Hematopoietic multipotent progenitor cell treated with erythropoietin and hydrocortisone succinate and interleukin-3 and kit ligand, for 8 days (in vitro differentiated cells): ENCODE measurements at places on chromosomes 5 and 9.

DNA sequence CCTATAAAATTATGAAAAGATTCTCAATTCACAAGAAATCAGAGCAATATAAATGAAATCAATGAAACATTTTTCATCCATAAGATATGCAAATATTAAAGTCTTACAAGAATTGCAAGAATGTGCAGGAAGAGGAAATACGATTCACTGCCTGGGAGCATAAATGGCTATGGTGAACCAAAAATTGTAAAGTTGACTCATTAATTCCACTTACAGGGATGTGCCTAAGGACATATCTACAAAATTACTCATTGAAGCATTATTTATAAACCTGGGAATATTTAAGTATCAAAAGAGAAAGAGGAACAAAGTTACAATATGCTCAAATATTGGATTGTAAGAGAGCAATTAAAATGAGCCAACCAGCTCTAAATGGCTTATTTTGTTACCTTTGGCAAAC lies 6.9 kb upstream of the NIPSNAP3A start:
- no peak for DNase-seq

DNA sequence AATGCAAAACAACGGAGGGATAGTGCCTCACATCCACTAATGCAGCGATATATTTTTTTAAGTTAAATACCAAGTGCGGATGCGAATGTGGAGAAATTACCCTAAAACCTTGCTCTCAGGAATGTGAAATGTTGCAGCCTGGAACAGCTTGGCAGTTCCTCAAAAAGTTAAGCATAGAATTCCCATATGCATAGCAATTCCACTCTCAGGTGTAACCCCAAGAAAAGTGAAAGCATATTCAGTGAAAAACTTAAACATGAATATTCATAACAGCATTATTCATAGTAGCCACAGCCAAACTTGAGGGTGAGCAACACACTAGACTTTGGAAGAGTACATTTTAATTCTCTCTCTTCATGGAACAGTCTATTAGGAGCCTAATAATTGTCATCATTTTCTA lies 83.2 kb upstream of the ICE1 start:
- DNase-seq: no peak

DNA sequence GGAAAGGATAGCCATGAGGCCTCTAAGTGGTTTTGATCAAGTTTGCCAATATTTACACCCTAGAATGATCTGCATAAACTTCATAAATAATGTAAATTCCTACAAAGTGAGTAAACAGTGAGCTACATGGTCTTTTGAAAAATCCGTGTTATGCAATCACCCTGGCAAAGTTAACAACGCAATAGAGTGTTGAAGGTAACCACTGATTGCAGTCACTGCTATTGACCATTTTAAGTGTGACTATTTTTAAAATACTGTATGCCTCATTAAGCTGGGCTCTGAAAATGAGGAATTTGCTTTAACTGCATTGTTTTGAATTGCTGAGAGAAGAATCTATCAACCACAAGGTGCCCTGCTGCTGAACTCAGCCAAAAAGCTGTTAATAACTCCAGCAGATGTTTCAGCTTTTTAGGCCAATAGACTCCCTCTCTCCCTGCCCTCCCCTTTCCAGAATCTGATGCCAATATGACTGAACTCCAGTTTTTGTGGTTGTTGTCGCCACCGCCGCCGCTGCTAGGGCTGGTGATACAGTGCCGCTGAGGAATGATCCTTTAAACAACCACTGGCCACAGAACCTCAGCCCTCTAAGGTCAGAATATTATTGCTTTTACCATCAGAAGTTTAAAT lies 35.3 kb upstream of the SMARCA2 start:
- no peak for DNase-seq

DNA sequence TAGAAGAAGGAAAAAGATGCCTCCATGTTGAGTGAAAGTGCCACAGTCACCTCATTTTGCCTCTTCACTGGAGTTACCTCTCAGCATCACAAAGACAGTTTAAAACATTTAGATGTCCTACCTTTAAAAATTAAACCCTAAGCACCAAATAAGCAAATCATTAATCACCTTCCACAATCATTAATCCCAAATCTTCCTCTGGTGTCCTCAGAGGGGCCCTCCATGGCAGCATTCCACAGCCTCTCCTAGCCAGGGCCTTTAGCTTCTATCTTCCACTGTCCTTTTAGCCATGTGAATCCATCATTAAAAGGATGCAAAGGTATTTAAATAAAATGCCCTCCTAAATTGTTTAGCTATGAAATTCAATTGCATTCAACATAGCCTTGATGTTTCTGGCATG lies 310.8 kb downstream of the PDE4D start:
- no peak for DNase-seq

- no peak for DNase-seq
These were observed 242.5 kb downstream of the ARRDC3 start for GRCh38 chr5:91140657-91141056.

DNA sequence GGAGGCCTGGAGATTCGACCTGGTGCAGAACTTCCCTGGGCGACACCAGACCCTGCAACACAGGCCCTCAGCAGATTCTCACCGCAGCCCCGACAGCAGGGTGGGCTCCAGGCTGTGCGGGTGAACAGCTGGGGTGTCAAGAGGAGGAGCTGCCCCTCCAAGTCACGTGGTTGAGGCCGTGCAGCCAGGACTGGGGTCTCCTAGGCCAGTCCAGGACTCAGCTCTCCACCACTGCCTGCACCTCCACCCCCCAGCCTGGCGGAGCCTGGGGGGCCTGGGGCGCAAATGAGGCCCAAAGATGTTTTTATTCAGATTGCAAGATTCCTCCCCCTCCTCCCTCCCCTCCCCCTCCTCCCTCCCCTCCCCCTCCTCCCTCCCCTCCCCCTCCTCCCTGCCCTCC lies 9.2 kb upstream of the AGPAT2 start:
- no peak for DNase-seq

- no peak for DNase-seq
These were observed 213.7 kb downstream of the RFK start for GRCh38 chr9:76180541-76180940.

DNA sequence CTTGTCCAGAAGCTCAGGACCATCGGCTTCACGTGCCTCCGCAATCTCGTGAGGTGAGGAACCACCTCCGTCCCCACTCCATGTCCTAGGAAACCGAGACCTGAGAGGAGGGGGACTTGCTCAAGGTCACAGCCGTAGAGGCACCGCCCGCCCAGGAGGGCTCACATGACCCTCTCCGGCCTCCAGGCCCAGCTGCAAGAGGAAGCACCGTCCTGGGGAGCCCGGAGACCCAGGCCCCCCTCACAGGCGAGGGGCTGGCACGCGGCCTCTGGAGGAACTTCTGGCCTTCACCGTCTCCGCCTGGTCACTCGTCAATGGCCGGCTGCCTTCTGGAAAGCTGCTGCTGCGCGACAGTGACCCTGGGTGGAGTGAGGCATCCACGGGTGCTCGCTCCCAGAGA lies 24.2 kb downstream of the FAM78A start:
- no peak for DNase-seq

DNA sequence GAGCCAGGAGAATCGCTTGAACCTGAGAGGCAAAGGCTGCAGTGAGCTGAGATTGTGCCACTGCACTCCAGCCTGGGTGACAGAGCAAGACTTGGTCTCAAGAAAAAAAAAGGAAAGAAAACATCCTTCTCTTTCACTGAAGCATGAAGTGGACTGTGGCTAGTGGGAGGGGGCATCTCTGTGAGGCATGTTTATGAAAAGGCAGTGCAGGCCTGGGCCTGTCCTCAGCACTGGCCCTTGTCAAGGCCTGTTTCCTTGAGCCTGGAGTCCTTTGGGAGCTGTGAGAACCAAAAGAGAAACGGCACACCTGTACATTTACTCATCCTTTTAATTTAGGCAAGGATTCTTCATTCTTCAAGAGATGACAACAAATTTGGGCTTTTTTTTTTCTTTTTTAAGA lies 18.3 kb upstream of the FUBP3 start:
- DNase-seq: no peak

DNA sequence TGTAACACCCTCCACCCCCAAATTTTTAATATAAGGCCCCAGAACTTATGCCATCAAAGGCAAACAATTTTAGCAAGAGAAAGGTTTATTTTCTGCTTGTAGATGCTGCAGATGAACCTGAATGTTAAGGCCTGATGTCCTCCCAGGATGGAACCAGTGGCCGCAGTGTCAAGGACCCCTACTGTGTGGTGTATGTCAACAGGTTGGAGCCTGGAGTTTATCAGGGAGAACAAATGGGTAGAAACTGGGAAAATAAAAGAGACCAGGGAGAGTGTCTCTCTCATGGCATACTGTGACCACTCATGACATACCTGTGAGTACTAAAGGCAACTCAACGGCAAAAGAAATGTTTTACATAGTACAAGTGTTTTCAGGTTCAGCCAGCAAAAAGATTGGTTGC lies 34.5 kb upstream of the LMNB1 start:
- no peak for DNase-seq

GRCh38 chr9:136847088-136847825 lies 2.0 kb upstream of the PHPT1 start:
- DNase-seq: peak; percentile 68

DNA sequence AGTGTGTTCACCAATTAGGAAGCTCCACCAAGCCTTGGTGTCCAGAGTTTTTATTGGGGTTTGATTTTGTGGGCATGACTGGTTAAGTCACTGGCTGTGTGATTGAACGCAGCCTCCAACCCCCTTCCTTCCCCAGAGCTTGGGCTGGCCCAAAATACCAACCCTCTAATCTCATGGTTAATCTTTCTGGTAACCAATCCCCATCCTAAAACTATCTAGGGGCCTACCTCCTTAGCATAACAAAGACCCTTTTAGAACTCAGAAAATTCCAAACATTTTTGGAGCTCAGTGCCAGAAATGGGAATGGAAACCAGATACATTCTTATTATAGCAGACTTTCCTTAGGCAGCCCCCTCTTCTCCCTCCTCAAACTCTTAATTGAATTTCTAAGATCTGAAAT lies 35.9 kb upstream of the HRH2 start:
- DNase-seq: no peak

- no peak for DNase-seq
These were observed 5.3 kb upstream of the TRIM41 start for GRCh38 chr5:181217803-181218062.

DNA sequence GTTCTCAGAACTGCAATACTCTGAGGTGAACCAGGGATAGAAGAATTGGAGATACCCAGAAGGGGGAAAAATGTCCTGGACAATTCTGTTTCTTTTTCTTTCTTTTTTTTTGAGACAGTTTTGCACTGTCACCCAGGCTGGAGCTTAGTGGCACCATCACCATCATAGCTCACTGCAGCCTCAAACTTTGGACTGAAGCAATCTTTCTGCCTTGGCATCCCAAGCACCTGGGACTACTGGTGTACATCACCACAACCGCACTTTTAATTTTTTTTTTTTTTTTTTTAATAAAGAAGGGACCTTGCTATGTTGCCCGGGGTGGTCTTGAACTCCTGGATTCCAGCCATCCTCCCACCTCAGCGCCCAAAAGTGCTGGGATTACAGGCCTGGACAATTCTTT lies 1.9 kb downstream of the EMB start:
- no peak for DNase-seq

GRCh38 chr5:59845730-59846129 lies 47.8 kb downstream of the PDE4D start:
- DNase-seq: no peak

- peak; percentile 75 for DNase-seq
These were observed 64.6 kb downstream of the SH3TC2 start for GRCh38 chr5:148998174-148998797.

DNA sequence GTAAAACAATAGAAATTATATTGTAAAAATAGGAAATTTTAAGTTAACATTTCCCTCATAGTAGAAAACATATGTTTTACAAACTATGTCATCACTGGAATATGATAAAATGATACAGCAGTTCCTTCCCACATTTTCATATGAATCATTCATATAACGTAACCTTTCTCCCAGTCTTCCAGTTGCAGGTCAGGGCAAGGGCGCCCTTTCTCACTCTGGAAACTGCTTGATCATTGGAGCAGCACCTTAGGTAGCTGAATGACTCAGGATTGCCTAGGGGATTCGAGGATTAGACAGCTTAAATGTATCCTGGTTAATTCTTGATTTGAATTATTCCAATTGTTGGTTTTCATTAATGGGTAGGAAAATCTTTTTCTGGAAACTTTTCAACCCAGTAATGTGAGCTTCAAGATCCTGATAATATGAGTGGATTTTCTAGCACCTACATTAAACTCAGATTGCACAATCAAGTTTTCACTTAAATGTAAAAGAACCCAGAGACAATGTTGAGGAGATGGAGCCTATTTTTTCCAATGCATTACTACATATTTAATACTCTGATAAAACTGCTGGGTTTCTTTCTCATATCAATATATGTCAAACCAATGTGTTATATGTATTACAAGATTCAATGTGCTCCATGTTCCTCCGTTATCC lies 32.6 kb upstream of the ANXA1 start:
- no peak for DNase-seq

DNA sequence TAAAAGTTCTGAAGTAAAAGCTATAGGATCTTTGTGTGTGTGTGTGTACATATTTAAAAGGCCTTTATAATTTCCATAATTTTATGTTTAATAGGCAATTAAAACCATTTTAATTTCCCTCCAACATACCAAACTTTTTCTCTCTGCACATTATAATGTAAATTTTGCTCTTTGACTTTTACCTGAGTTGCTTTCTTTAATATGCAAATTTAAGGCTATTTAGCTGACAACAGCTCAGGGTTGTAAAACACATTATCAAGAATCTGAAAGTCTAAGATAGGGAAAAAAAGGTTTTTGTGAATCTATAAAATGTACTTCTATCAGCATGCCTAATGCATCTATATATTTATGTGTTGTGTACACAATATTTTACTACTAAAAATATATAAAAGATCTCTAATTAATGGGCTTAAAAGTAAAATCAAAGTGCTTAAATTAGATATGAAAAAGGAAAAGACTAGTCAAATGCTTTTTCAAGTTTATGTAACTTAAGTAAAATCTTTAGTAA lies 239.6 kb upstream of the RAI14 start:
- DNase-seq: no peak

GRCh38 chr9:29297592-29297991 lies 1724.3 kb upstream of the C9orf72 start:
- DNase-seq: no peak

- DNase-seq: peak; percentile 3
These were observed 389.1 kb downstream of the GADD45G start for GRCh38 chr9:89993678-89994630.

- peak; percentile 16 for DNase-seq
These were observed 45.3 kb downstream of the SLC36A1 start for GRCh38 chr5:151492729-151493128.

DNA sequence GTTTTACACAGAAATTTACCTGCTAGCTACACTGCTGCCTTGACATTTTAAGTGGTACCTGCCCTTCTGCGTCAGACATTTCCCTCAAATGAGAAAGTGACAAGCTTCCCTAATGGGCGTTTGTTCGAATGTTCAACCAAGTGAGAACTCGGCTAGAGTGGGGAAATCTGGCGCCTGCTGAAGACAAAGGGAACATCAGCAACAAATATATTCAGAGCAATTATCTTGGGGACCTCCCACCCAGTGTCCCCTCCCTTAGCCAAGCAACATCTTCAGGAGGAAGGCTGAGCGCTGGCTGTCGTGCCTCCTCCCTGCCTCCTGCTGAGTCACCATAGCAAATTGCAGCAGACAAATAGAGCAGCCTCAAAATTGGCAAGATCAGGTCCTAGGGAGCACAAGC lies 57.1 kb downstream of the MFAP3 start:
- DNase-seq: no peak
